T-cell (primary cell): ENCODE measurements at places on chromosomes 13 and 19.

GRCh38 chr19:10517760-10518443 lies 655 bp upstream of the S1PR5 start:
- DNase-seq: no peak

- DNase-seq: peak; percentile 55
Observed at GRCh38 chr19:40687525-40688016, 2.9 kb downstream of the NUMBL start.

DNA sequence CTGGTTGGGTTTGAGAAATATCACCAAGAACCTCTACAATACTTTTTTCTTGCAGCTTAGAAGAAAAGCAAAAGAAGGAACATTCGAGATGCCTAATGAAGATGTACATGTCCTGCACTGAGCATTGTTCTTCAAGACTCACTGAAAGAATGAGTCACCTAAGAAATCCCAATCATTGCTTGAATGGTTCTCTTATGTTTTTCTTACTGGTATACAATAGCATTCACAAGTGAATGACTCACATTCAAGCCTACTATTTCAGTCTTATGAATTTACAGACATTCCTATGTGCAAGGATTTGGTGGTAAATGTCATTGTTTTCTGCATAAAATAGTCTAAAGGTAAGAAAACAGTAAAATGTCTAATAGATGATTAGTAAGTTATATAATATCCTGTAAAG lies 594.6 kb downstream of the PCDH9 start:
- DNase-seq: no peak

DNA sequence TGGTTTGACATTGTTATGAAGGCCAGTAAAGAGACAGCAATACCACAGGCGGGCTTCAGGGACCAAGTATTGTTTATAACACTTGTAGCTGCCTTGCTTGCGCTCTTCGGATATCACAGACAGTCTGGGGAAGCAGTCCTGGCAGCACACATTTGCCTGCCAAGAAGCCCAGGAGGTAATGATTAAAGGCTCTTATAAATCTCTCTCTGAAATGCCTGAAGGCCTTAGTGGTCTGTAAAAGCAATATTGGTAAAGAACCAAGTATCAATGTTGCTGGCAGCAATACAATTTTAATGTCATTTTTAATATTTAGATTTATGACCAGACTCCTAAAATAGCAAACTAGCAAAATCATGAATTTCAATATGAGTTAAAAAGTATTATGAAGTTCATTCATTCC lies 1312.4 kb downstream of the PCDH9 start:
- DNase-seq: no peak

DNA sequence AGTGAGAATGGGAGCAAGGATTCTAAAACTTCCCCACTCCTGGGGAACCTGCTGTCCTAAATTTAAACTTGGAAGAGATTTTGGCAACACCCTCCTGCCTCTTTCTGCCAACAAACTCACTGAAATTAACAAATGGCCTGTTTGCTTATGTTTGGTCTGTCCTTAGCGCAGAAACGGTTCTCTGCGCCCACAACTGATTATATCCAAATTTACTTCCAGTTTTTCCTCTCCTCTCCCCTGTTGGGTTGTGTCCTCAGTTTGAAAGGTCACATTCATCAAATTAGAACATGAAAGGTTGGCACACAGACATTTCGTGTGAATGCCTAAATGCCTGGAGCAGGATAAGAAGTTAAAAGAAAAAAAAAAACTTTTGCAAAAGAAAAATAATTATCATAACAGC lies 56.4 kb upstream of the MRI1 start:
- no peak for DNase-seq

DNA sequence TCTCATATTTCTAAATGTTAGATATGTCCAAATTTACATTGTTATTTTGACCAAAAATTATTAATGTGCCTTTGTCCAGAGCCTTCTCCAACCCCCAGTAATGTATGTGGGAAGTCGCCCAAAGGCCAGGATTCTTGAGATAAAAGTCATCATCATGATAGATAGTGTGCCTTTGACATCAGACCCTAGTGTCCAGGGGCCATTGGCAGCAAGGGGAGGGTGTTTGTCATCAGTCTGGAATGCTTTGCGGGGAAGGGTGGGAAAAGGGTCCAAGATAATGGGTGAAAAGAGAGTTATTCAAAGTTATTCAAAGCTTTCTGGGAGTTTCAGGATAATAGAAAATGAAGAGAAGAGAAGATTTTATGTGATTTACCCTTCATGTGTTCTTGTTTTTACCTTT lies 909.5 kb upstream of the GPC6 start:
- no peak for DNase-seq

DNA sequence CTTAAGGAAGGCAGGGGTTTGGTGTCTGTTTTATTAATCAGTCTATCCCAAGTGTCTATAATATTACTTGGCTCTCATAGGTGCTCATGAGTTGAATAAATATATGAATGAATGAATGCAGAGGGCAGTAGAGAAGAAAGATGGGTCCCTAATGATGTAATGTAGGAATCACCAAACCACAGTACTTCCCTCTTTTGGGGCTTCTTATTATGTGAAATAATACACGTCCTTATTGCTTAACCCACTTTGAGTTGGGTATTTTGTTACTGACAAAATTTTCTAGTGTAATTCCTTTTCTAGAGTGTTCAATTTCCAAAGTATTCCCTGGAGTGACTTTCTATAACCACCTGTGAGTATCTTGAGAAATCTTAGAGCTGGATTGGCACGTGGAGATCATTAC lies 13.2 kb downstream of the KLK5 start:
- DNase-seq: no peak

DNA sequence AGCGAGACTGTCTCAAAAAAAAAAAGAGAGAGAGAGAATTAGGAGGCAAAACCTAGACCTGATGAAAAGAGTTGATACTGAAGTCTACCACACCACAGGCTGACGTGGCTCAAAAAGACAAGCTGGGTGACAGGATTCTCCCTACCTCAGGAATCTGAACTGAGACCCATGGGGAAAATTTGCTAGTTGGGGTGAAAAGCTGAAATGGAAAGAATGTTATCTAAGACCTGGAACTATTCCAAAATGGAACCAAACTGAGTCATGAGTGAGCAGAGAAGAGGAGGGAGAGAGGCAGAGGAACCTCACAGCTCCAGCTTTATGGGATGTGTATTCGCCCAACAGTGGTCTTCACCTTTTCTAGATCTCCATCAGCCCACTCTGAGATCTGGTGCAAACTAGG lies 11.7 kb downstream of the SMG9 start:
- DNase-seq: no peak

DNA sequence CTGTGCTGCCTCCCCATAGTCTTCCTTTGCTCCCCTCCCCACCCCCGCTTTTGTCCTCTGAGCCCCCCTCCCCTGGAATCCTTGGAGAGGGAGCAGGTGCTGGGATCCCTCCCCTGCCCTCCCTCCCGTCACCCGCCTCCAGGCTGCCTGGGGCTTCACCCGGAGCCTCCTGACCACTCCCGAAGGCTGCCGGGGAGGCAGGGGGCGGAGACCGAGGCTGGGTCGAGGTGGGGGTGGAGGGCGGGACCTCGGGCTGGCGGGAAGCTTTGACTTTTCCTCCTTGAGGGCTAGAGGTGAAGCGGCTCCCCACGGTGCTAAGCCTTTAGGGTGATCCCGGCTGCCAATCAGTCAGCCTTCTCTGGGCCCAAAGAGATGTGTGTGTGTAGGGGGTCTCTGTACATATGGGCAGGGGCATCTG lies 1.5 kb downstream of the KMT5C start:
- DNase-seq: no peak

DNA sequence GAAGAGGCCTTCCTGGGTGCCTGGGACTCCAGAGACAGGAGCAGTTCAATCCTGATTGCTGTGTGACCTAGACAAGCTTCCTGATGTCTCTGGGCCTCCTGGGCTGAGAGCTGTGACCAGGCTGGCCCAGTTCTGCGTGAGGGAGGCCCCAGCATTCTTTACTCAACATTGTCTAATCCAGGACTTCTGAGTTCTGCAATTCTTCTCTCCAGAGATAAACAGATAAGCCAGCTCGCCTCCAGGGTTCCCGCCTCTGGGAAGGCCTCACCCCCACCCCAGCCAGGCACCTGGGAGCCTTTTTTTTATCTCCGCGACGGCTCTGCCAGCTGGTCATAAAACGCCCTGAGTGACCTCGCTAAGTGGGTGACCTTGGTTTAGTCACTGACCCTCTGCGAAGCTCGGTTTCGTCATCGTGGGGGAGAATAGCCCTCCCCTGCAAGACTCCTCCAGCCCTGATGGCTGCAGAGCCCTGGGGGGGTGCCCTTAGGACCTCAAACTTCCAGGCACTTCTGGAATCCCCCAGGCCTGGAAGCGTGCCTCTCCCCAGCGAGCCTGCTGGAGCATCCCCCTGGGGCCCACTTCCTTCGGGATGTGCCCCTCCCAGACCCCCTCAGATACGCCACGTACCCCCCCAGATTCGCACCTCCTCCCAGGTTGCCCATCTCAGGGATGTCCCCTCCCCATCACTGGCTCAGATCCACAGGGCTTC lies 1.9 kb downstream of the SULT2B1 start:
- no peak for DNase-seq

DNA sequence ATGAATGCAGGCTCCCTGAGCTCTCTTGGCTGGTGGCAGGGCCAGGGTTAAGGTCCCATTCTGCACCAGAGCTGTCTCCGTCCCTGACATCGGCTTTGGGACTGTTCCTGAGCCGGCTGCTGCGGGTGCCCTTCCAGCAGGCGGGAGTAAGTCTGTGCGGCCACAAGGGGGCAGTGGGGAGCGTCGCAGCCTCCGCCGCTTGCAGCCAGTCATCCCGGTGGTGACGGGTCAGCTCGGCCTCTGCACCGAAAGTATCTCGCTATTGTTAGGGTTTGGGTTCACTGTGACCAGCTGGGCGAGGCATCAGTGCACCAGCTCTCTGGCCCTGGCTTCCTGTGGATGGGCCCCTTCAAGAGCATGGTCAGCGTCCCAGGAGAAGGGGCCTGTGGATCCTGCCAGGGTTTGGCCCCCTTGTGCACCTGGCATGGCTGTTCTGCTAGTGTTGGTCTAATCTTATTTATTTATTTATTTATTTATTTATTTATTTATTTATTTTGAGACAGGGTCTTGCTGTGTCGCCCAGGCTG lies 15.1 kb downstream of the NDUFB7 start:
- DNase-seq: peak; percentile 66

- no peak for DNase-seq
Observed at GRCh38 chr13:47249266-47249665, 352.4 kb upstream of the HTR2A start.

DNA sequence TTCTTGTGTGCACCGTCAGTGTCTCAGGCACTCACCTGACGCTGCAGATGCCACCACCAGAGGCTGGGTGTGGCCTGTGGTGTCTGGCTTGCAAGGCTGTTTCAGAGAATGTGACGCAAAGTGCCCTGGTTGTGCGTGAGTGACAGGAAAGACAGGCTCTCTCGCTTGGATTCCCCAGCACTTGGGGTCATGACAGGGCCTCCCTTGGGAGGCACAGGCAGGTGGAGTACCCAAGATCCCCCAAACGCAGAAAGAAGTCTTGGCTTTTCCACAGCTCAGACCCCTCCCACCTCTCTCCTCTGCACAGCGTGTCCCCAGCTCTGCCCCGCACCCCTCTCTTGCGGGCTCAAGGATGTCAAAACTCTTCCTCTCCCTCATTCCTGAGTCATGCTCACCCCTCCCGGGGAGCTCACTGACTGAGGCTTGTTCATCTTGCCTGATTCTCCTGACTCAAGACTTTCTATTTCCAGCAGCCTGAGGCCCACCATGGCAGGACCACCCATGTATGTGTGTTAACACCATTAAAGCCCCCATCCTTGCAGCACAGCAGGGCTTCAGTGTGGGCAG lies 21.0 kb downstream of the DHX34 start:
- no peak for DNase-seq

GRCh38 chr19:570937-571565 lies 1.3 kb upstream of the BSG start:
- peak; percentile 52 for DNase-seq

- no peak for DNase-seq
Observed at GRCh38 chr13:78712831-78713230, 53.9 kb upstream of the OBI1 start.

- DNase-seq: no peak
Observed at GRCh38 chr13:109756778-109757177, 29.6 kb downstream of the IRS2 start.

DNA sequence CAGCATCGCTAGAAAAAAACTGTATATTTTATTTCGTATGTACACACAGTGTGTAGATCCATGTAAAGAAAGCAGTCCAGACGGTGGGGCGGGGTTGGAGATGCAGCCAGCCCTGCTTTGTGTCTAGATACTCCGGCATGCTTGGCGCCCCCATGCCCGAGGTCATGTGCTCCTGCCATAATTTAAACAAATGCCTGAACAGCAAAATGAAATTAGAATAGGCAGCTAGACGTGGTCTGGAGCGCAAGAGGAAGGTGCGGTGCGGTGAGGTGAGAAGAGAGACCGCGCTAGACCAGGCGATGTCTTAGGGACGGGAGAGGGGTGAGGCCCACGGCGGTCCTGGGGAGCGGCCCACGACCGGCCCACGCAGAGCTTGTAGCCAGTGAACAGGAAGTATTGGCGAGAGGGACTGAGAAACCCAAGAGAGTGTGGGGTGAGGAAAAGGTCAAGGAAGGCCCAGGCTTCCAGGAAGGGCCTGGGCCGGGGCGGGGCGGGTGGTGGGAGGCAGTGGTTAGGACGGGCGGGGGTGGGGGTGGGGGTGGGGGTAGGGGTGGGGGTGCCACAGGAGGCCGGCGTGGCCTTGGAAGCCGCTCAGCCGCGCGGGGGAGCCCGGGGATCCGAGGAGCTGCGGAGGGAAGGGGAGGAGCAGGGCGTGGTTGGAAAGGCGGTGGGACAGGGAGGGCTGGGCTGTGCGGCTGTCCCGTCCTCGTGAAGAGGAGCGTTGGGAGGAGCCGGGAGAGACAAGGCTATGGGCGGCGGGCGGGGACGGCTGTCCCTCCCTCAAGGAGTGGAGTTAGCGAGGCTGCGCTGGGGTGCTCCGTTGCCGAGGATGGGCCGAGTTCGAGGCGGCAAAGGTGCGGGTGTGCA lies 254.7 kb upstream of the SGCG start:
- DNase-seq: no peak

- DNase-seq: no peak
Observed at GRCh38 chr13:101209206-101209893, 207.0 kb downstream of the NALCN start.

- DNase-seq: no peak
Observed at GRCh38 chr13:52961256-52961910, 67.2 kb upstream of the OLFM4 start.

GRCh38 chr13:45434556-45435371 lies 16.6 kb upstream of the SLC25A30 start:
- DNase-seq: no peak

- DNase-seq: no peak
Observed at GRCh38 chr13:27481766-27482165, 31.4 kb upstream of the MTIF3 start.

- no peak for DNase-seq
Observed at GRCh38 chr13:35136585-35136984, 194.5 kb downstream of the NBEA start.

GRCh38 chr19:5803441-5803751 lies 1.5 kb upstream of the NRTN start:
- no peak for DNase-seq

- peak; percentile 42 for DNase-seq
Observed at GRCh38 chr13:71290963-71291841, 575.8 kb downstream of the DACH1 start.

DNA sequence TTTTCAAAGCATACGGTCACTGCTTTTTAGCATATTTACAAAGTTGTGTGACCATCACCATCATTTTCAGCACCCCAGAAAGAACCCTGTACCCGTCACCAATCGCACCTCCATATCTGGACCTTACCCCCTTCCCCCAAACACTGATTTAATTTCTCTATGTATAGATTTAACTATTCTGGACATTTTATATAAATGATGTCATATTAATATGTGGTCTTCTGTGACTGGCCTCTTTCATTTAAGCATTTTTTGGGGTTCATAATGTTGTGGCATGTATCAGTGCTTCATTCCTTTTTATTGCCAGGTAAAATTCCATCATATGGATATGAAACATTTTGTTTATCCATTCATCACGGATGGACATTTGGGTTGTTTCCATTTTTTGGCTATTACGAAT lies 74.0 kb downstream of the TBC1D4 start:
- no peak for DNase-seq
